Activated CD4-positive, alpha-beta T cell treated with anti-CD3 and anti-CD28 coated beads for 36 hours (primary cell): ENCODE measurements at places on chromosomes 3 and 15. TPM values are rescaled to one million over a fixed set of nuclear protein-coding genes. Genes with fewer than 3 reads are reported as not detected.

Gene AMOTL2
- total RNA-seq: 0.32 TPM

Gene EOMES
- total RNA-seq: 0.25 TPM

Gene CYP1A1
- 2.0 TPM for total RNA-seq

Gene BCHE
- total RNA-seq: not detected

Gene ZNF106
- total RNA-seq: 52.9 TPM

Gene GNAT1
- 0.14 TPM for total RNA-seq

Gene SLC28A1
- not detected for total RNA-seq

Gene TMEM207
- total RNA-seq: not detected

Gene EID1
- 73.6 TPM for total RNA-seq

Gene KBTBD13
- total RNA-seq: not detected

Gene C3orf85
- total RNA-seq: not detected

Gene CORO2B
- total RNA-seq: 0.09 TPM

Gene BSN
- 0.11 TPM for total RNA-seq

Gene IL17RD
- total RNA-seq: 0.05 TPM

Gene TPRG1
- 11.6 TPM for total RNA-seq

Gene FHIT
- total RNA-seq: 13.1 TPM

Gene ITGB5
- 0.57 TPM for total RNA-seq

Gene PPM1L
- total RNA-seq: 1.8 TPM
